ENCODE measurements at places on chromosomes 16 and 17. TPM values are rescaled to one million over a fixed set of nuclear protein-coding genes. Genes with fewer than 3 reads are reported as not detected.

OR2C1 gene
- 0.09 TPM for polyA plus RNA-seq

C16orf86 gene
- 9.9 TPM for polyA plus RNA-seq

RNF151 gene
- not detected for polyA plus RNA-seq

NEUROD2 gene
- not detected for polyA plus RNA-seq

CCDC154 gene
- 0.86 TPM for polyA plus RNA-seq

C1QTNF8 gene
- not detected for polyA plus RNA-seq

MT4 gene
- not detected for polyA plus RNA-seq

C16orf96 gene
- polyA plus RNA-seq: 0.04 TPM

BEAN1 gene
- polyA plus RNA-seq: 1.0 TPM

TBC1D3B gene
- polyA plus RNA-seq: 2.1 TPM

DNA sequence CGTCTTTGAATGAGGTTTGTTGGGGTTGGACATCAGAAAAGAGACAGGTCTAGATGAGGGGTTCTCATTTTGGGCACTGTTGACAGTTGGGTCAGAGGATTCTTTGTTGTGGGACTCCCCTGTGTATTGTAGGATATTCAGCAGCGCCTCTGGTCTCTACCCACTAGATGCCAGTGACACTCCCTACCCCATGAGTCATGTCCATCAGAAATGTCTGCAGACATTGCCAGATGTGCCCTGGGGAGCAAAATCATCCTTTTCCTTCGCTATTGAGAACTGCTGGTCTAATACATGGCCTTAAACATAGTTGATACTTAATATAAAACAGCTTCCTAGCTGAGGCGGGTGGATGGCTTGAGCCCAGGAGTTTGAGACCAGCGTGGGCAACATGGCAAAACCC is 3.1 kb downstream of the ABAT start:
- no peak for DNase-seq

DNA sequence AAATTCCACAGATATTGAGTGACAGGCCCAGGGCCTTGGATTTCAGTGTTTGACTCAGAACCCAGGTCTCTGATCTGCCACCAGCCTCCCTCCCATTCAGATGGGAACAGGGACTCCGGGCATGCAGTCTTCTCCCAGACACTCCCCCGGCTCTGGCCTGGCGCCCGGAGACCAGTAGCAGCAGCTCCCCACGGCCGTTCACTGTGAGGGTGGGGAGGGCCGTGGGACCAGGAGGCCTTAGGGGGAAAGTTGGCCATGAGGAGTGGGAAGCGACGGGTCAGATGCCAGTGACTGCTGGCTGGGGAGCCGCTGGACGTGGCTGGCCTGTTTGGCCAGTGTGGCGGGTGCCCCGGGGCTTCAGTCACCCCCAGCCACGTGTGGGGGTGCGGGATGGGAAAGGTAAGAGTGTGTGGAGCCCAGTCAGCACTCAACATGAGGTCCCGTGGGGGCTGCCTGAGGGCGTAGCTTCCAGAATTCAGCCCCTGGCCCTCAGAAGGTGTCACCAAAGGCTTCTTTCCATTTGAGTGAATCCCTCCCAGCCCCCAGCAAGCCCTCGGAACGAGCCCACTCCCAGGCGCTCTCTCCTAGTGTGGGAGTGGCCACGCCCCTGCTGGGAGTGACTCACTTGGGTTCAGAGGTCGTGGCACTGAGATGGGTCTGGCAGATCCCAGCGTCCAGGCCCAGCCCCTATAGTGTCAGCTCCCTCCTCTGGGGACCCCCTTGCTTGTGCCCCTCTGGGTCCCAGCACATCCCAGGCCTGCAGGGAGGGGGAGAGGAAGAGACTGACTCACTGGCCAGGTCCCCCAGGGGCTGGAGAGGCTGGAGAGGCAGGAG is 309.4 kb downstream of the SEC14L1 start:
- no peak for DNase-seq

DNA sequence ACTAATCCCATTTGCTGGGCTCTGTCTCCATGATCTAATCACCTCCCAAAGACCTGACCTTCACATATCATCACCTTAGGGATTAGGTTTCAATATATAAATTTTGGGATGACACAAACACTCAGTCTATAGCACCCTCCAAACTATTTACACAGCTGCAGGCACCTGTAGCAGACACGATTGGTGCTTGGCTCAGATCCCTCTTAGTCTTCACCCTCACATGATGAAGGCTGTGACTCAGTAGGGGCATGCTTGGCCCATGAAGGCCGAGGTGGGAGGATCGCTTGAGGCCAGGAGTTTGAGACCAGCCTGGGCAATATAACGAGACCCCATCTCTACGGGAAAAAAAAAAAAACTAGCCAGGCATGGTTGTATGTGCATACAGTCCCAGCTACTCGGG is 73.5 kb downstream of the HS3ST2 start:
- DNase-seq: no peak

GRCh38 chr16:85515319-85515745 is 97.8 kb upstream of the GSE1 start:
- DNase-seq: no peak

GRCh38 chr17:60656499-60656898 is 21.2 kb upstream of the BCAS3 start:
- no peak for DNase-seq

- DNase-seq: no peak
Observed at GRCh38 chr16:49050607-49051006, 231.0 kb downstream of the CBLN1 start.

DNA sequence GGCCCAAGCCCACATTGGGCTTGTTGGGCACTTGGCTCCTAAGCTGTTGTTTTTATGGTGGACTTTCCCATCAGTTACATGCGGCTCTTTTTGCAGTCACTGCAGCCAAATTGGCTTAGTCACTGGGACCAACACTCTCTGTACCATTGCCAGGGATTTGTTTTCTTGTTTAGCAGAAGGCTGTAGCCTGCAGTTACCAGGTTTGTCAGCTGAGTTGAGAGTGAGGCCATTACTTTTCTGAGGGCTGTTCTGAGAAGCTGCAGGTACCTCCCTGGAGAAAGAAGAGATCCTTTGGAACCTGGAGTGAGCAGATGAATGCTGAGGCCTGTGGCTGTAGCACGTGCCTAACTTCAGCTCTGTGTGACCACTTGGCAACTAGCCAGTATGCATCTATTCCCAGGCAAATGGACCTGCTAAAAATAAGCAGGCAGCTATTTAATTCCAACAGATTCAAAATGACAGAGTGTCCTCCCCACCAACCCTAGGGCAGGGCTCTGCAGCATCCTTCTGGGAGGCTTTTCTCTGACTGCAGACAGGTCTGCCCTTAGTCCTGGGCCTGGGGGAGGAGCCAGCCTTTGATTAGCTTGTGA is 12.9 kb downstream of the AKAP1 start:
- DNase-seq: no peak

- DNase-seq: no peak
Observed at GRCh38 chr17:62870030-62870541, 62.0 kb upstream of the MARCHF10 start.

DNA sequence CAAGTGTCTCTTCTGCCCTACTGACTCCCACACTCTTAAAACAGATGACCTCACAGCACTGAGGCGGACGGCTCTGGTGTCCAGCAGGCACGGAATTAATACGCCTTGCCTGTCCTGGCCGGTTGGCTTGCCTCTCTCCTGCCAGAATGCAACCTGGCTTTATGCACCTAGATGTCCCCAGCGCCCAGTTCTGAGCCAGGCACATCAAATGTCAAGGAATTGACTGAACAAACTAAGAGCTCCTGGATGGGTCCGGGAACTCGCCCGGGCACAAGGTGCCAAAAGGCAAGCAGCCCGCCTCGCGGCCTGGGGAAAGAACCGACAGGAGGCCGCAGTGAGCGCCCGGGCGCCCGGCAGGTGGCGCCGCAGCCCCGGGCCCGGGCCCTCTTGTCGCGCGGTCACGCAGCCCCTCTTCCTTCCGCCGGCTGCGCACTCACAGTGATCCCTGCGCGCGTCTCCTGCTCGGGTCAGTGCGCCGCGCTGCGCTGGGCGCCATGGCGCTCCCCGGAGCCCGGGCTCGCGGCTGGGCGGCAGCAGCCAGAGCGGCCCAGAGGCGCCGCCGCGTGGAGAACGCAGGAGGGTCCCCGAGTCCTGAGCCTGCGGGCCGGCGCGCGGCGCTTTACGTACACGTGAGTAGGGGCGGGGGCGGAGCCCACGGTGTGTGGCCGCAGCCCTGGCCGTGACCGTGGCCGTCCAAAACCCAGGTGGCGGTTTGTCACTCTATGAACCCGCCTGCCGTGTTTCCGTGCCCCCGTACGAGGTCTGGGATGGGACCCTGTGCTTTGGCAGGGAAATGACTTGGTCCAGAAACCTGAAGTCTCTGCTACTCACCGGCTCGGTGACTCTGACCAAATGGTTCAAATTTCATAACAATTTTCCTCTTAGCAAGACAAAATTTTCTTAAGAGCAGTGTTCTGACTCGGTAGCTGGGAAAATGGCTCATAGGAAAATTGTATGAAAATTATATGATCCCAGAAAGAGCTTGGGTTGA is at the start of gene RSAD1:
Gene RSAD1, plus strand, starts transcription at position 470 of the 991 bp plus-strand sequence. Its CDS starts 25 bp downstream, at position 495.
- DNase-seq: no peak

DNA sequence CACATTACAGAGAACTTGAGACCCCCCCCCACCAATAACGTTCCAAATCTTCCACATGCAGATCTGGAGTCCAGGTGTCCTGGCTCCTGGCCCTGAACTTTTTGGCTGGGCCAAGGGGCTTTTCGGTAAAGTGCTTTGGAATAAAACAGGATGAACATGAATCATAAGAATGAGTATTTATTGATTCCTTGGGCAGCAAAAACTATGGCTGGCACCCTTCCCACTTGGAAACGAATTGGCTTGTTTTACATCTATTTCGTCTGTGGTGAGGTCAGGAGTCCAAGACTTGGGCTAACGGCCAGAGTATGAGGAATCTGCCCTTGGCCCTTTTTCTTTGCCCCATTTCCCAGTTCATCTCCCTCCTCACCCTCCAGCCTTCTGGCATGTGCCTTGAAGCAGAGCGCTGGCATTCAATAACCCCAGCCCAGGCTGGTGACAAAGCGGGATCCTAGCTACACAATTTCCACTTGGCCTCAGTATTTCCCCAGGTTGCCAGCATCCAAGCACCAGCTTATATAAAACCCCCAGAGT is 4.1 kb upstream of the UBTF start:
- no peak for DNase-seq

- no peak for DNase-seq
Observed at GRCh38 chr17:8964801-8965393, 610 bp downstream of the PIK3R5 start.

DNA sequence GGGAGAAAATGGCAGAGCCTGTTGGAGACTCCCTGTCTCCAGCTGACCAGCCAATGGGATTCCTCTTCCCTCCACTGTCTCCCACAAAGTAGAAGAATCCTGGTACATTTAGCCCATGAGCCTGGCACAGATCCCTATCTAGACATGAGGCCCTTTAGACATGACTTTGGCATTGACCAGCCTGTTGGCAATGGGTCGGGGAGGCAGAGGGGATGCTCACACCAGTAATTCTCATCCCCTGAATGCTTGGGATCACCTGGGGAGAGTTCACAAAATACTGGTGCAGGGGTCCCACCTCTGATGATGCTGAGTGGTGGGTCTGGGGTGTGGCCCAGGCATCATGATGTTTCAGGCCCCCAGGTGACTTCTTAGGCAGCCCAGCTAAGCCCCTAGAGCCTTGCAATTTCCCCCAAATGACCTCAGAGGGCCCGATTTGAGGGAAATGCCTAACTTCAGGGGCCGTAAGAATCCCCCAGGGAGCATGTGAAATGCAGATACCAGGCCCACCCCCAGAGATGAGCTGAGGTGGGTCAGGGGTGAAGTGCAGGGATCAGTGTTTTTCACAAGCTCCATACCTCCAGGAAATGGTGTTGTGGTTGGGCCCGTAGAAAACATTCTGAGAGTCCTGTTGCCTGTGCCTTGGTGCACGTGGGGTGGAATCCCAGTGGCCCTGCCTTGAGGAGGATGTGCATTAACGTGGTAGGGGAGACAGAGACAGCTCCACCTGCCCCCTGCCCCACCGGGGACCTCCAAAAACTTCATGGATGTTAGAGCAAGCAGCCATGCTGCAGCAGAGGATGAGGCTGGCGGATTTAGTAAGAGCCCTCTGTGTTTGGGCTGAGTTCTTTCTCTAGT is 42.1 kb downstream of the SNX20 start:
- no peak for DNase-seq

- DNase-seq: peak; percentile 80
Observed at GRCh38 chr17:11608396-11608795, 10.1 kb downstream of the DNAH9 start.

GRCh38 chr17:60600490-60601446 is 775 bp downstream of the PPM1D start:
- peak; percentile 61 for DNase-seq

GRCh38 chr16:59654455-59654854 is 920.3 kb upstream of the GOT2 start:
- no peak for DNase-seq

Measured in urinary bladder (tissue), 4 donors.